ENCODE measurements at places on chromosomes 12 and 14.

DNA sequence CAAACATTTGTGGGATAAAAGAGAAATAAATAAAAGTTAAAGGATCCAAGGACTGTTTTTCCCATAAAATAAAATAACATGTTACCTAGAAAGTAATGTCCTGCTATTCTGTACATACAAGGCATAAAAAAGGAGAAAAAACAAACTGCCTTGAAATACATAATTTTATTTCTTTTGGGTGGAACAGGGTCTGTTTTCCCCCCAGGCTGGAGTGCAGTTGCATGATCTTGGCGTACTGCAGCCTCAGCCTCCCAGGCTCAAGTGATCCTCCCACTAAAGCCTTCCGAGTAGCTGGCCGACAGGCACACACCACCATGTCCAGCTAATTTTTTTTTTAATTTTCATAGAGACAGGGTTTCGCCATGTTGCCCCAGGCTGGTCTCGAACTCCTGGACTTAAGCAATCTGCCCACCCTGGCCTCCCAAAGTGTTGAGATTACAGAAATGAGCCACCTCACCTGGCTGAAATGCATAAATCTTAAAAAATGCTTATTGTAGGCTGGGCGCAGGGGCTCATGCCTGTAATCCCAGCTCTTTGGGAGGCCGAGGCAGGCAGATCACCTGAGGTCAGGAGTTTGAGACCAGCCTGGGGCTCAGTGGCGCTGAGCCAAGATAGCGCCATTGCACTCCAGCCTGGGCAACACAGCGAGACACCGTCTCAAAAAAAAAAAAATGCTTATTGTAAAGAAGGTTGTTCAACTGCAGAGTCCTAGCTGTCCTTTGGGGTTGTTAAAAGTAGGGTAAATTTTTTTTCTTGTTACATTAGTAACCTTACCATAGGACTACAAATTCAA is 4.1 kb upstream of the TUBA1C start:
- DNase-seq = no peak

DNA sequence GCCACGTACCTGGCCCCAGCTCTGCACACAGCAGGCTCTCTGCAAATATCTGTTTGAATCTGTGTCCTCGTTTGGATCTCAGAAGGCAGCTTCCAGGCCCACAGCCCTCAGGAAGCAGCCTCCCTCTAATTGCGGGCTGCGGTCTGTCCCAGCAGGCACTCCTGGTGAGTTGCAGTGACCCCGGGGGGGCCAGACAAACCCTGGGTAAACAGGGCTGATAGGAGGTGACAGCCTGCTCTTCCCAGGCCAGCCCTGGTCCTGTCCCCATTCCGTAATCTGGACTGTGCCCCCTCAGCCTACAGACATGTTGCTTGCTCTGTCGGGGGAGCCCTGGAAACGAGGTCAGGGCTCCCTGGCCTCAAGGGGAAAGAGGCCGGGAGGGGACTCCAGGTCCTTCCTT is 2.0 kb downstream of the FOXN4 start:
- no peak for DNase-seq

GRCh38 chr14:52355526-52355925 is 41.4 kb downstream of the PTGER2 start:
- DNase-seq = no peak

DNA sequence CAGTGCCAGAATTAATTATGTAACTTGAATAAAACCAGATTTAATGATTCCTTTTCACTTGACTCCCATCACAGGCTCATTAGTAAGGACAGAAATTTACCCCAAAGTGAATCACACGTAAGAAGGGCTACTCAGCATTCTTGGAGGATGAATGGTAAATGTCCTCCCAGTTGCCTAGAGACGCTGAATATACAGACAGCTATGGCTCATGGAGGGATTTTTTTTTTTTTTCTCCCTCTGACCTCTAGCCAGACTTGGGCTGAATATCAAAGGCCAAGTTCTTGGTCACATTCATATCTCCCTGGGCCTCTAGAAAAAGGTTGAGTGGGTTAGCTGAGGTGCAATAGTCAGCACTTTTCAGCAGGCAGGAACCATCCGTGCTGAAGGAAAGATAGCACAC is 77.5 kb downstream of the PHLDA1 start:
- no peak for DNase-seq

DNA sequence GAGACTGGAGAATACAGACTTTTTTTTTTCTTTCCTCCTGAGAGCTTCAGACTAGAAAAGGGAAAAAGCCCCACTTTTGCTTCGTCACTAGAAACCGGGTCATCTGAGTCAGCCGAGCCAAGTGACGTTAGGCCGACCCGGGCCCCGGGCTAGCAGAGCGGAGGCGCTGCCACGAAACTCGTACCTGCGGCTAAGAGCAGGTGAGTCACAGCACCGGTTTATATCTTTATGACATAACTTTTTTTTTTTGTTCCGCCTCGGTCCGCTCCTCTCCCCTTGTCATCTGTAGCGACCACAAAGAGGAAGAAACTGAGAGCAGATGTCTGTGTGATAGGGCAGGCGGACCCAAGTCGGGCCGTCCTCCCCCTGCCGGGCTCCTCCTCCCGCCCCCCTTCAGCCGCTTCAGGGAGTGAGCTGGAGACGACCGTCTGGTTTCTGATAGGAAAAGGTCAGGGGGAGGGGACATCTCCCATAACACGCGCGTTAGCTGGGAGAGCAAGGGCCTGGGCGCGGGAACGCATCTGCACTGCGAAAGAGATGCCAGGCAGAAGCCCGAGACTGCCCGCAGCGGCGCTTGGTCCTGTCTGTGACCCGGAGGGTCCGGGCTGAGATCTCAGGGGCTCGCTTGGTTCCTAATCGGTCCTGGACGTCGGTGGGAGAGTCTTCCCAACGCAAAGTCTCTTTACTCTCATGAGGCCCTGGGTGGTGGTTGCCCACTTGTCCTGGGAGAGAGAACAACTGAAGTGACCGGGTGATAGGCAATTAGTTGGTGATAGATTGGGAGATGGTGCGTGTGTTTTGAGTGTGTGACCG is 586 bp downstream of the TTC6 start:
- no peak for DNase-seq

DNA sequence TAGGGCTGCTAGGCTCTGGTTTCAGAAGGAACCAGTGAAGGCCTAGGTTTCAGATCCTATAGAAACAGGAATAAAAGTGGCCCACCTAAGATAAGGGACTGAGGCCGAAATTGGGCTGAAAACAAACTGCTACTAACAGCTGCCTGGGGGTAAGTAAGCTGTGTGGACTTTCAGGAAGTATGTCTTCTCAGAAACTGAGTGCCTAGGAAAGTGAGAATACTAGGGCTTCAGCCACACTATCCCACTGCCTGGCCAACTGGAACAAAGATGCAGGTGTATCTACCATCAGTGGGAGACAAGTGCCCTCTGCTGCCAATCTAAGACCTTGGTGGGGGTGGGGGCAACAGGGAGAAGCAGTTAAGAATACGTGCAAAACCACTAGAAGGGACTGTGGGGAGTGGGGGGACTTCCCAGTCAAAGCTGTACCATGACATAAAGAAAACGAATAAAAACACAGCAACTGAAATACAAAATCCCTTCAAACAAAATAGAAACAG is 82.5 kb downstream of the MED13L start:
- DNase-seq = no peak
